ENCODE measurements at places on chromosomes 5 and 9. TPM values are rescaled to one million over a fixed set of nuclear protein-coding genes. Genes with fewer than 3 reads are reported as not detected.
A peak's percentile ranks its signal among the peaks of the same experiment; 100 is the strongest.

Gene SPACA9
- 3.3 TPM for total RNA-seq

Gene PCDHGA4
- total RNA-seq: 0.74 TPM

Gene PAM
- total RNA-seq: 213 TPM

Gene RASGRF2
- total RNA-seq: 7.4 TPM

Gene CCNI2
- total RNA-seq: not detected

Gene SLC22A4
- 5.1 TPM for total RNA-seq

Gene YIPF5
- total RNA-seq: 122 TPM

Gene LRRC26
- total RNA-seq: 0.12 TPM

Gene ADGRD2
- total RNA-seq: not detected

Gene MRNIP
- total RNA-seq: 3.8 TPM

DNA sequence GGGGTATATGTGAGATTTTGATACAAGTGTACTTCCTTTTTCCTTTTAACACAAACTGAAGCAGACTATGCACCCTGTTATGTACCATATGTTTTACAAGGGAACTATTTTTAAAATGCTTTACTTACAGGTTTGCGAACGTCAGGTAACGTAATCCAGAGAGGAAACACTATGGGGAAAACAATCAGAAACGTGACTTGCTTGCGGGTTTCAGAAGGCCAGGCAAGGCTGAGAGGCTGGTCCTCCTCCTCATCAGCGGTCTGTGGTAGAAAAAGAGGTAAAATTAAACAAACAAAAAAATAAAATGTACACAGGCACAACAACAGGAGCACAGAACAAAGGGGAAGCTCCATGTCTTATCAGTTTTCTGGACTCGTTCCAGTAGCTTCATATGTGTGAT lies 141.2 kb downstream of the ACER2 start:
- no peak for DNase-seq

GRCh38 chr9:127612939-127613582 lies 984 bp downstream of the STXBP1 start:
- peak; percentile 19 for DNase-seq

- no peak for DNase-seq
Observed at GRCh38 chr5:157487358-157487757, 27.3 kb downstream of the NIPAL4 start.

DNA sequence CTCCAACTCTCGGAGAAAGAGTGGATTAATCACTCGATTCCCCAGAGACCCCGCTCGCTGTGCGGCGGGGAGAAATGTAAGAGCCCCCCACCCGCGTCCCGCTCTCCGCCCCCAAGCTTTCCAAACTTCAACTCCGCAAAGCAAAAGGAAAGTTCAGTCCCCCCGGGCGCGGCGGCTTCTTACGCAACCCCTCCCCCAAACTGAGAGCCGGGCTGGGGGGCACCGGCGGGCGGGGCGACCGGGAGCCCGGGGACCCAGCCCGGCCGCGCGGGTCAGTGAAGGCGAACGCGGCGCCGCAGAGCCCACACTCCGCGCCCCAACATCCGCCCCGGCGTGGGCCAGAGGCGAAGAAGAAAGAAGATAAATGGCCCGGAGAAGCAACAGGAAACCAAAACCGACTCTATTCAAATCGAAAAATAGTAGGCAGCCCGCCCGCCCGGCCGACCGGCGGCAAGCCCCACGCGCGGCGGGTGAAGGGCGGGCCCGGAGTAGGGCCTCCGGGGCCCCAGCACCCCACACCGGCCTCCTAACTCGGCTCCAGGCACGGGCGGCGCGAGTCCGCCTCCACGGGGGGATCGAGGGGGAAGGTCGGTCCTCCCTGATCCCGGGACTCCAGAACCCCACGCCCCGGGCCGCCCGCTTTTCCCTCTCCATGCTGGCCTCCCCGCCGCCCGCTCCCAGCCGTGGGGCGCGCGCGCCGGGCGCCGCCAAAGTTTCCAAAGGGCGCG lies 720 bp downstream of the NOTCH1 start:
- DNase-seq: no peak

GRCh38 chr5:16437977-16438376 lies 27.6 kb downstream of the ZNF622 start:
- no peak for DNase-seq

DNA sequence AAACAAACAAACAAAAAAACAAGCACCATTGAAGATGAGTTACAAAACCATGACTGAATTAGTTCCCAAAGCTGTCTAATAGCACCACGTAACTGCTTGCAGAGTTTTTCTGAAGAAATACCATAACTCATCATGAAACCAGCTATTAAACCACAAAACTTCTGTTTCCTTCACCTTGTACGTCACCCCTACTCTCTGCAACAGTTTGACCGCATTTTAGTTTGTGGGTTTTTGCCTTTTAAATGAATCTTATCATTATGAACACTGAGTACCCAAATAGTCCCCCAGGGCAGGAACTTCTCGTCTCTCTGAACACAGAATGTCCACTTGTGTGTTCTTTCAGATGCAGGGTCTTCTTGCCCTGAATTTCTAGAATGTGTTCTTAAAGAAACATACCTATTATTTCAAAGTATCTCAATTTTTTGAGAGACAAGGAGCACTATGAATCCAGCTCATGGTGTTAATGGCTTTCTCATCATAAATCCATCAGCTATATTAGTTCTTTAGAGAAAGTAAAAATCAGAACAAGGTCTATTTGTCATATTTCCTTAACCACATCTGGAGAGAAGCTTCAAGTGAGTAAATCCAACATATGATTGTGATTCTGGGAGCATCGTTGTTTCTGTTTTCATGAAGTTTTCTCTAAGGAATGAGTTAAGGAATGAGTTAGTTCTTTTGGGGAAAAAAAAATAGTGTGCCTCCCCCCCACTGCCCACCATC lies 210.6 kb downstream of the AUH start:
- peak; percentile 64 for DNase-seq

DNA sequence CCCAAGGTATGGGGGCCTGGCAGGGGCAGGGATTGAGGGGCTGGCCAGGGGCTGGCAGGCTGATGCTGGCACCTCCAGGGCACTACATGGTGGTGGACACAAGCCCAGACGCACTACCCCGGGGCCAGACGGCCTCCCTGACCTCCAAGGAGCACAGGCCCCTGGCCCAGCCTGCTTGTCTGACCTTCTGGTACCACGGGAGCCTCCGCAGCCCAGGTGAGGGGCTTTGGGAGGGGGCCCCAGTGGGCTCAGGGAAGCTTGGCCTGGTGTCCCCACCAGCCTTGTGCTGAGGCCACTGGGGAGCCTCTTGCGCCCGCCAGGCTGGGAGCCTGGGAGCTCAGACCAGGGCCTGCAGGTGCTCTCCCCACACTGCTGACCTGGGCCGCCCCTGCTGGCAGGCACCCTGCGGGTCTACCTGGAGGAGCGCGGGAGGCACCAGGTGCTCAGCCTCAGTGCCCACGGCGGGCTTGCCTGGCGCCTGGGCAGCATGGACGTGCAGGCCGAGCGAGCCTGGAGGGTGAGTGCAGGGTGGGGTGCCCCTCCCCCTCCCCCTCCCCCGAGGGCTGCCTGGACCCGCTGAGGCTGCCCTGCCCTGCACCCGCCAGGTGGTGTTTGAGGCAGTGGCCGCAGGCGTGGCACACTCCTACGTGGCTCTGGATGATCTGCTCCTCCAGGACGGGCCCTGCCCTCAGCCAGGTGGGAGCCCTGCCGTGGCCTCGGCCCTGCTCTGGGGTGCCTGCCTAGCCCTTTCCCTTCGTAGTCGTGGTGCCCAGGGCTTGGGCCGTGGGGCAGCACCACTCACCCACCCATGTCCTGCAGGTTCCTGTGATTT lies 5.7 kb downstream of the MAMDC4 start:
- DNase-seq: no peak

DNA sequence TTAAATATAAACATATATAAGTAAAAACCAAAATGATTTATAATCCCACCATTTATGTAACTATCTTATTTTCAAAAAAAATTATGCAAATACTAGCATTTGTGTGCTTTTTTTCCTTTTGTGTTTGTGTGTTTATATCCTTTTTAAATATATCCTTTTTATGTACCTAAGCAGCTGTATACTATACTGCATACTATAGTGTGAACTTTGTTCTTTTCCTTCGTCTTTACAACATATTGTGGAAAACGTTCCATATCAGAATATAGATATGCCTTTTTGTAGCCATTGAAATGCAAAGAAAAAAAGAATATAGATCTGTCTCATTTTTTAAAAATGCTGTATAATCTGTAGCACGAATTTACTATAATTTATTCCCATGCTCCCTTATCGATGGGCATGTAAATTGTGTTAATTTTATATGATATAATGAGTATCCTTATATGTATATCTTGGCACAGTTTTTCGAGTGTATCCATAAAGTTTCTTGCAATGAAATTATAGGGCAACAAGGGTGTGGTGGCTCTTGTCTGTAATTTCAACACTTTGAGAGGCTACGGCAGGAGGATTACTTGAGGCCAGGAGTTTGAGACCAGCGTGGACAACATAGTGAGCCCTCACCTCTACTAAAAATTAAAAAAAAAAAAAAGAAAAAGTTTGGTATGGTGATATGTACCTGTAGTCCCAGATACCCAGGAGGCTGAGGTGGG lies 83.3 kb downstream of the STK32A start:
- no peak for DNase-seq

- DNase-seq: no peak
Observed at GRCh38 chr5:72009280-72009679, 98.0 kb upstream of the MAP1B start.

- DNase-seq: no peak
Observed at GRCh38 chr9:85016384-85017006, 347.0 kb downstream of the NTRK2 start.

DNA sequence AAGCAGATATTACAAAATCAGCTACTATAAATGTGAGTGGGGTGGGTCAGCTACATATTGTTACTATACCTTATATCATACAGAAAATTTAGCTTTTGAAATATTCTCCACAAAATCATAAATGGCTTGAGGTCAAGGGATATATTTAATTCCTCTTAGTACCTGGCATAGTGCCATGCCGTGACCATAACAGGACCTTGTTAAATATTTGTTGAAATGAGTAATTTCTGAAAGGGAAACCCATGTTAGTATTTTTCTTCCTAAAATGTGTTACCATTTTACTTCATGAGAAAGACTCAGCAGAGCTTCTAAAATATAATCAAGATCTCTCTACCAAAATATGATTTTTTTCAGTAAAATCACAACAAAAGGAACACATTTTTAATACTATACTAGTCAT lies 14.8 kb downstream of the ATP10B start:
- DNase-seq: no peak

DNA sequence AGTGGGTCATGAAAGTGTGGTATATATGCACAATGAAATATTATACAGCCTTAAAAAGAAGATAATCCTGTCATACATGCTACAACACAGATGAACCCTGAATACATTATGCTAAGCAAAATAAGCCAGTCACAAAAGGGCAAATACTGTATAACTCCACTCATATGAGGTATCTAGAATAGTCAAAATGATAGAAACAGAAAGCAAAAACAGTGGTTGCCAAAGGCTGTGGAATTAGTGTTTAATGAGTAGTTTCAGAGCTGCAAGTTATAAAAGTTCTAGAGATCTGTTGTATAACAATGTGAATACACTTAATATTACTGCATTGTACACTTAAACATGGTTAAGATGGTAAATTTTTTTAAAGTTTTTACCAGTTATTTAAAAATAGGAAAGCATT lies 135.0 kb downstream of the OXCT1 start:
- no peak for DNase-seq

DNA sequence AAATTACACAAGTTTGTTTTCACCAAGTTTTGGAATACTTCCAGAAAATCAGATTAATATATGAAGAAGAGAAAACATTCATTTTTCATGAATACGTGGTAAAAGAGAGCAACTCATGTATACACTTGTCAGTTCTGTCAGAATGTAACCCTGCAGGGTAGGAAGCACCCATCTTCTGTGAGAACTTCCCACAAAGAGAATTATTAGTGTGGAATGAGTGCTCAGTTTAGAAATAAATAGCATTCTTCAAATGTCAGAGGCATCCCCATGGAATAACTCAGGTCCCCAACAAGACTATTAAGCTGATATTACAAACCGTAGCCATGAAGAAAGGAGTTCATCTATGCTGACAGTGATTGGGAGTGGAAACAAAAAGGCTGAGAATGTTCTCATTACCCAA lies 45.2 kb downstream of the EPB41L4A start:
- no peak for DNase-seq

DNA sequence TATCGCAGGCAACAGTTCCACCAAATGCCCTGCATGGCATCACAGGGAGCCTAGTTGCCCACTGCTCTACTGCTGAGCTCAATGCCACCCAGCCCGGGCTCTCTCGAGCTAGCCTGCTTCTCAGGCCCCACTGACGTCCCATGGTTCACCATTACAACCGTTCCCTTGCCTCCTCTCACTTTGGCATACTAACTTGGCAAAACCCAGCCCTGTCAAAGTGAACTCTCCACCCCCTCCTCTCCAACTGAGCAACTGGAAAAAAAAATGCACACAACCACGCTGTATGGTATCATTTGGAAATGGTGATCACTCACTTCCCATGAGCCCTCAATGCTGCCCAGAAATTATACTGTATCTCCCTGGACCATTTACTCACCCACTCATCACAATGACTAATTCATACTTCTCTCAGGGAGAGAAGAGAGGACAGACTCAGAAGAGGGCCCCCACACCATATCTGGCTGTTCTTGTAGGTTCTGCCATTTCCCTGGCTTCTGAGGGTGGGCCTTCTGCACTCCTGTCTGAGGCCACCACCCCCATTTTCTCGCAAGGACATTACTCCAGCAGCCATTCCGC lies 51.4 kb upstream of the RARS1 start:
- no peak for DNase-seq

GRCh38 chr5:39905356-39905755 lies 480.6 kb upstream of the DAB2 start:
- DNase-seq: no peak

DNA sequence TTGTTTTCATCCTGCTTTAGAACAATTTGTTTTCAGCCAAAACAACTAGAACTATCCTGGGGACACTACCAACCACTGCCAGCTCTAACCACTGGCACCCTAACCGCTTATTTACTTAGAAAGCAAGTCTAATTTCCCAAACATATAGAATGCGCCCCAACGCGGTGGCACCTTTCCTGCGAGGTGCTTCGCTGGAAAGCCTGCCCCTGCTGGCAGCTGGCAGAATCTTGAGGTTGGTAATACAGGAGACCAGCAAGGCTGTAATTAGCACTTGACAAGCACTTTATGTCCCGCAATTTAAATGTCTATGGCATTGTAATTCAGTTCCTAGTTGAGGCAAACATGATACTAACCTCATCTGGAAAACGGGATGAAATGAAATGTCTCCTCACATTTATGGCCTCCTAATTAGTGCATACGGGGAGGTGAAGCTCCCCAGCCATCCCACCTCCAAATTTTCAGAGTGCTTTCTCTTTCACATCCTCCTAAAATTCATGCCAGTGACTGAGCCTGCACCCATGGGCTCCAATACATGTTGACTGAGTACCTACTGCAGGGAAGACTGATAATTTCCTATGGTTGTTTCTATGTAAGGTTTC lies 30.4 kb downstream of the GABBR2 start:
- DNase-seq: no peak

DNA sequence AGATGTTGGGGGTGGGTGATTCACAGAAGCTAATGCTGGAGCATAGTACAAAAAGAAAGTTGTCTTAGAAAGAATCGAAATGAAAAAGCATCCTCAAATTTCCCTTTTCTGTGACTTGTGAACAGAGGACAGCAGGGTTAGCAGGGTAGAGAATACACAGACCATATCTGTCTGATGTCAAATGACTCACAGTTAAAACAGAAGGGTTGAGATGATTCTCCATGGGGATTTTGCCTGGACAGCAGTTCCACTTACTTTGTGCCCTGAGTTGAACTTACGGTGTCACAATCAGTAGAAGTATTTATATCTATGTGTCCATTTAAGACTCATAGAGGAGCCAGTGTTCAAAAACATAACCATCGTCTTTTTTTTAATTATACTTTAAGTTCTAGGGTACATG lies 801.6 kb downstream of the KCTD16 start:
- no peak for DNase-seq

- no peak for DNase-seq
Observed at GRCh38 chr9:78918976-78919375, 622.1 kb downstream of the PSAT1 start.

All from H4 (cell line).